ENCODE measurements at places on chromosomes 7 and 10.

- no peak for DNase-seq
Observed at GRCh38 chr7:155800301-155800700, 12.0 kb downstream of the SHH start.

- no peak for DNase-seq
Observed at GRCh38 chr10:77548157-77548556, 89.5 kb downstream of the KCNMA1 start.

DNA sequence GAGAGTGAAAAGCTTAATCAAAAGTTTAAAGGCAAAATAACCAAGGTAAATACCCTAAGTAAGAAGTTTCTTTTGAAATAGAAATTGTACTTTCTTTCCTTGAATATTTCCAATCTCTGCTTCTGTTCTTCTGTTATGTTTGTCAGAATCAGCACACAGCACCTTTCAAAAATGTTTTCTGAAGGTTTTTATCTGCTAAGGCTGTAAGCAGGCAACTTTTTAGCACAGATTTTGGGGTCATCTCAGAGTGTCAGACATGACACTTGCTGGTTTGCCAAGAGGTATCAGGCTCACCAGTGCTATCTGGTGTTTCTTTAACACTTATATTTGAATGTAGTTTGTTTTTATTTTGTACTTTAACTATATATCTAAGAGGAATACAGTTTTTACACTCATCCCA is 94.2 kb downstream of the CDK6 start:
- no peak for DNase-seq

GRCh38 chr10:69247313-69247710 is 27.2 kb downstream of the HKDC1 start:
- no peak for DNase-seq

DNA sequence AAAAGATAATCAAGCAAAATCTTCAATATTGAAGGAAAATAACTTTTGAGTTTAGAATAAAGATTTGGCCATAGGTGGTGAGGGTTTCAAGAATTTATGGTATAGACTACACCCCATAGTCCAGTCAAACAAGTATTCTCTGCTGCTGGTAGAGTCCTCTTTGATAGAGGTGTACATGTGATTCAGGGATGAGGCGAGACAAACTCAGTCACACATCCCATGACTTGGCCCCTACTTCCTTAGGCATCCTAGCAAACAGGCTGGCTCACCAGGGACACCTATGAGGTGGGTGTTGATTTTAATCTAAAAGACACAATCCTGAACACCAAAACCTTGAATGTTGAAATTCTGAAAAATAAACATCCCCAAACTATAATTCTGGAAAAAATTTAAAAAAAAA is 78.1 kb upstream of the SLC25A13 start:
- DNase-seq = no peak

GRCh38 chr7:27251652-27252590 is 9.3 kb downstream of the EVX1 start:
- no peak for DNase-seq

GRCh38 chr7:81014908-81015307 is 96.1 kb upstream of the SEMA3C start:
- no peak for DNase-seq

DNA sequence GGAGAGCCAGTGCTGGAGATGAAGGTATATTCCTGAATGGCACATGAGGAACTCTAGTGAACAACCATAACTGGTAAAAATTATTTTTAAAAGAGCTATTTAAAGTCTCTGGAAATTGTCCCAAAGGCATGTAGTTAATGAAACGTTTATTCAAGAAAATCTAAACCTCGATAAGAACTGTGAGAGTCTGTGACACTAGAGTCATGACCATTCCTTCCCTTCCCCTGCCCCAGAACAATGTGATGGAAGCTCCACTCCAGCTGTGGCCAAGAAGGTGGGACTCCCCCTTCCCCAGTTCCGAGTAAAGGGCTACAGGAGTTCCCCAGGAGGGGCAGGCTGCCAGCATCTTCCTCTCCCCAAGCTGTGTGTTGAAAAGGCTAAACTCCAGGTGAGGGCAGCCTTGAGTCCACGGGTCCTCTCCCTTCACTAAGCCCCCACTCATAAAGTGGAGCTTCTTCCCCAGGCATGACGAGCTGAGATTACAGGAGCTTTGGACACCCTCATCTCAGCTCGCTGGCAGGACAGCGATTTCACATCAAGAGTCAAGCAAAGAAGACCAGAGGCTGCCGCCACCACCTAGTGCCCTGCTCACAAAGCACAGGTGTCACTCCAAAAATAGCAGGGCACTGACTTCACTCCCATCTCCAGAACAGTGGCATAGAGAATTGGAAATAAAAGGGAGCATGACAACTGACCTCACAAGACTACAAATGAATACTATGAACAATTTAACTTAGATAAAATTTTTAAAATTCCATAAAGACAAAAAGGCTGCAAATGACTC is 68.5 kb downstream of the NHLRC2 start:
- DNase-seq = no peak

- no peak for DNase-seq
Observed at GRCh38 chr10:96641396-96642295, 54.8 kb upstream of the TM9SF3 start.

DNA sequence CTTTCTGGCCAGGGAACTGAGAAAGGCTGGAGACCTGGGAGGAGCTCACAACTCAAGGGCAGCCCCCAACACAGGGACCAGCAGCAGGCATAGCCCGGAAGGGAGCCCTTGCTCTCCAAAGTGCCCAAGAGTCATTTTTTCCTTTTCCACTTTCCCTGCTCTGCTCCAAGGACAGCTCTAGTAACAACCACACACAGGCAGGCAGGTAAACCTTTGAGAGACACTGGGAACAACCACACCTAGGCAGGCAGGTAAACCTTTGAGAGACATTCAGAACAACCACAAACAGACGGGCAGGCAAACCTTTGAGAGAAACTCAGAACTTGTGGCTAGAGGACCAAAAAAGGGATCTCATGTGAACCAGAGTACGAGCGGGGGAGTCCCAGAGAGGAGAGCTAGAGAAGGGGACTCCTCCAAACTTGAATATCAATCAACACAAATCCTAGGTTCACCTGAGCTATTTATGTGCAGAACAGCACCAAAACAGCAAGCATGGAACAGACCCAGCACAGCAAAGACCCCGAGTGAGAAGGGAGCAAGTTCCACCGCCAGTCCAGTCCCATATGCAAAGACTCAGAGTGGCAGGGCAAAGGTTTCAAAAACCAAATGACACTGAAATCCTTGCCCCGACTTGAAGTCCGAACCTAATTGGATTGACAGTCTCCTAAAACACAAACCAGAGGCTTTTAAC is 33.6 kb upstream of the GUSB start:
- no peak for DNase-seq

DNA sequence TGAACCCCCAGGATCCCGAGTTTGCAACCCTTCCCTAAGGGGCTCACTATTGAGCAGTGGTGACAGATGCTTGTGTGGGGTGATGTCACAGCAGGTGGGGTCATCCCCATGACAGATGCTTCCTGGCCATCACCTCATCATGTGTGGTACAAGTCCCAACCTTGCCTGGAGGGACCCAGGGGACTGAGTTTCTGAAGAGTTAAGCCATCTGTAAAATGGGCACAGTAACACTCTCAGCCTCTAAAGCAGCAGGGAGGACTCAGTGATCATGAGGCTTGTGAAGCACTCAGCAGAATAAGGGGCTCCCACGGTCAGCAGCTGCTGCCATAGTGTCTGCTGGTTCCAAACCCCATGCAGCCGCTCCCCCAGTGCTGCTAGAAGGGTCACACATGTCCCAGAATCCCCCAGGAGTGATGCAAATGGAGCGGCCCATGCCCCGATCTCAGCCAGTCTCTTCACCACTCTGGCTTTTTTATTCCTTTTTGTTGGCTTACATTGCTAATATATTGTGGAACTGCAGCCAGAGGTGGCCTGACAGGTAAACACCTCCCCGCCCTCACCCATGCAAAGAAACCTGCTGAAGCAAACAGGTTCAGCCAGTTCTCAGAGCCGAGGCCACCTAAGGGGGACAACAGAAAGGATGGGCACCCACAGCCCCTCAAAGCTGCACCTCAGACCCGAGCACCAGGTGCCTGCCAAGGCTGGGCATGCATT is 102.1 kb upstream of the PDGFA start:
- no peak for DNase-seq

DNA sequence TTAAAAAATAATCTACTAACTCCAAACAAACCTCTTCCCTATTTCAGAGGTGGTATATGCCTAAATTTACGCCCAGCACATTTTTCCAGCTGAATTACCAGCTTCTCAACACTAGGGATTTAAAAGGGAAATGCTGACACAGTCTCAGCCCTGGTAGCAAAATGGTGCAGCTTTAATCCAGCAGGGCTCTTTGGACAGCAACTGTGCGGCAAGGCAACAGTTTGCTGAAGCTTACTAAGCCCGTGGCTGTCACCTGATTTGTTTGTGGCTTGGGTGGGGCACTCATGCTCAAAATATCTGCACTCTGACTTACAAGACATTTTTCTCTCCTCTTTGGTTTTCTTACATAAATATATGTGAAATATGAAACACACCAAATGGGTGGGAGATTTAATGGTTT is 206.7 kb downstream of the POU6F2 start:
- no peak for DNase-seq

DNA sequence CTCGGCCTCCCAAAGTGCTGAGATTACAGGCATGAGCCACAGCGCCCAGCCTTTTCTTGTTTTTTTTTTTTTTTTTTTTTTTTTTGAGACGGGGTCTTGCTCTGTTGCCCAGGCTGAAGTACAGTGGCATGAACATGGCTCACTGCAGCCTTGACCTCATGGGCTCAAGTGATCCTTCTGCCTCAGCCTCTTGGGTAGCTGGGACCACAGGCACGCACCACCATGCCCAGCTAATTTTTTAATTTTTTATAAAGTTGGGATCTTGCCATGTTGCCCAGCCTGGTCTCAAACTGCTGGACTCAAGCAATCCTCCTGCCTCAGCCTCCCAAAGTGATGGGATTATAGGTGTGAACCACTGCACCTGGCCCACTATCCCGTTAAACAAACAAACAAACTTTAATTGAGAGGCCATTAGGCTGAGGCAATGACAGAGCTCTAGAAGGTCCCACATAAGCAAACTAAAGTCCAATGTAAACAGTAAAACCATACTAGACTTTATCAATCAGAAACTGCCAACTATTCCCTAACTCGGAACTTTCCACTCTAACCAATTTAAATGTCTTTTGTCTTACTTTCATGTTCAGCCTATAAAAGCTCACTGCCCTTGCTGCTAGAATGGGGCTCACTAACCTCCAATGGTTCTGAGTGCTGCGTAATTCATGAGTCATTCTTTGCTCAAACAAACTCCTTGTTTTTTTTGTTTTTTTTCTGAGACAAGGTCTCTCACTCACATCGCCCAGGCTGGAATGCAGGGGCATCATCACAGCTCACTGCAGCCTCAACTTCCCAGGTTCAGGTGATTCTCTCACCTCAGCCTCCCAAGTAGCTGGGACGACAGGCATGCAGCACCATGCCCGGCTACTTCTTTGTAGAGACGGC is 1.9 kb downstream of the DHX32 start:
- no peak for DNase-seq

- DNase-seq = no peak
Observed at GRCh38 chr7:105296491-105296890, 92.2 kb downstream of the SRPK2 start.

GRCh38 chr10:76874176-76874575 is 763.4 kb downstream of the KCNMA1 start:
- no peak for DNase-seq

DNA sequence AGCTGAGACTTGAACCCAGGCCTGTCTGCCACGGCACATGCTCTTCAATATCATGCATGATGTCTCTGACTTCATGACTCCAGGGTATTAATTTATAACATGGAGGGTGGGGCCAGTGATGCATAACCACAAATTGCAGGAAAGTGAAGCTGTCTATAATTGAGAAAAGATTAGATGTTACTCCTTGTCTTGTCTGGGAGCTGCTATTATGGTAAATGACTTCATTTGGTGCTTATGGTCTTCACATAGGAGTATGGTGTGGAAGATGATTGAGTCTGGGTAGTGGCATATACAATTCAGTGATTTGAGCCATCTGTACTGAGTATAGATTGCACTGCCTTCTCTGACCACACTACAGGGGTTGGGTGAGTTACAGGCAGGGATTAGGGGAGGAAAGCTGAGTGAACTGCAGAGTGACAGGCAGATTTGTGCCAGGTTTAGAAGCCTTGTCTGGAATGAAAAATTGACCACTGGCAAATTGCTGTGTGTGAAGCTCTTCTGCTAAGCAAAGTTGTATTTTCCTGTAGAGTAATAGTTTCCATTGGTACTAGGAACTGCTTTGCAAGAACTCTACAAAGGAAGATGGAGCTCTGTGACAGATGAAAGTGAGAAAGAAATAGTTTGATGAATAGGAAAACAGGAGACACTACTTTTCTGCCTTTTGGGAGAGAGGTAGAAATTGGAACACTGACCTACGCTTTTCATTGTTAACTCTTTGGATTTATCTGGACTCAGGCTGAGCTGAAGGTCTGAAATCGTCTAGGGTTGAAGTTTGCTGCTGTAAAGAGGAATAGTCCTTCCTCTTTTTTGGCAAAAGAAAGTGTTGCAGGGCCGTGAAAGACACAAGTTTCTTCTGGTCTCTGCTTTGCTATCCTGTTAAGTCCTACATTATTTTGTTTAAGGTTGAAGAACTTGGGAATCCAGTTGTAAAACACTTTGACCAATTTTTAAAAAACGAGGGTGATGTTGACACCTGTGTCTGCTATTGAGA is 2.7 kb downstream of the SND1 start:
- no peak for DNase-seq

GRCh38 chr7:32539919-32540531 is 44.7 kb downstream of the AVL9 start:
- DNase-seq = no peak

DNA sequence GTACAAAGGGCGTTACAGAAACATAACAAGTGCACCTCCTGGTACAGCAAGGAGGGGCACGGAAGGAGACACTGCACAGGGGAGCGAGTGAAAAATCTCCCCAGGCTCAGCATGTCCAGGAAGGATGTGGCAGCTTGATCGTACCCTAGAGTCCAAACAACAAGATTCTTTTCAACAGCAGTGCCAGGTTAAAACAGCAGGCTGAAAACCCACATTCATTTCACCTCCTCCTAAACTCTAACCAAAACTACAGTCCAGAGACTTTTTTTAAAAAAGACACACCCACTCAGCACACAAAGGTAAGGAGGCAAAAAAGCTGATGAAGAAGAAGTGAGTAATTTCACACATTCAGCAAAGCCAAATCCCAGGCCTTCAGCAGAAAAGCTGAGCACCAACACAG is 138.8 kb downstream of the SFMBT2 start:
- no peak for DNase-seq

DNA sequence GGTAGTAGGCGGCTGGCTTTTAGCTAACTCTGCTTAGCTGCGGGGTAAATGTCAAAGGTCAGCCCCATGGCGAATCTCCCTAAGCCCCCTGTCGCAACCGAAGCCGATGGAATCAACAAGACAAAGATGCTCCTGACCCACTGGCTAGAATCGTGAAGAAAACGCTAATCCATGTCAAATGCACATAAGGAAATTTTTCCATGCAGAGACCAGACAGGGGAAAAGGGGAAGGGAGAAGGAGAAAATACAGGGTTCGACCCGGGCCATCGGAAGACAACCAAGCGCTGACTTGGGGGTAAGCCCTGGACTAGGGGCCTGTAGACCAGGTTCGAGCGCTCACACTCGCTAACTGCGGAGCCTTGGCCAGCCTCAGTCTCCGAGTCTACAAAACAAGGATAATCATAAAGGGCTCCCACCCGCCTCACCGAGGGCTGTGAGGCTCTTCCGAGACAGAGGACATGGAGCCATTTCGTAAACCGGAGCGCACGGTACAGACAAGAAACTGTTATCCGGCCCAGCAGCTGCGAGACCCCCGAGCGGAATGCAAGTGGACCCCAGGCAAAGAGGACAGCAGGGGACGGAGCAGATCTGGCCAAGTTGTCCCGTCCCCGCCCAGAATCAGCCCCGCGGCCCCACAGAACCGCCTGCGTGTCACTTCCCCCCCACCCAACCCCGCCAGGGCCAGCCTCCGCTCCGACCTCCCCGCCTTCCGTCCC is 507 bp downstream of the SAR1A start:
- DNase-seq = no peak
